ENCODE measurements at places on chromosomes 7 and 10.

GRCh38 chr10:26737730-26738129, 40.2 kb downstream of the PDSS1 start:
- no peak for DNase-seq

DNA sequence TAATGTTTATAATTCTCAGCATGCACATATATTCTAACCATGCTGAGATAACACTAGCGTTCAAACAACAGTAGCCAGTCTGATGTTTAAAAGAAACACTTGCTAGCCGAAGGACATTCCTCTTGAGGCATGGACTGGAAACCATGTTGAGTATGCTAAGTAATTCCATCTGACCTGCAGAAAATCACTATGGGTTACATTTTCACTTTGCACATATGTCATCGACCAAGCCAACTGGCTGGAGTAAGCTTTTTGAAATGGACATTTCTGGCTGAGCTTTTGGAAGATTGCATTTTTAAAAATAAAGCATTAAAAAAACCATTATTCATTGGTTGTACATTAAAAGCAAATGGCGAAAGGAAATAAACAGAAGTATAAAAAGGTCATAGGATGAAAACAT, 88.2 kb downstream of the BBS9 start:
- no peak for DNase-seq

DNA sequence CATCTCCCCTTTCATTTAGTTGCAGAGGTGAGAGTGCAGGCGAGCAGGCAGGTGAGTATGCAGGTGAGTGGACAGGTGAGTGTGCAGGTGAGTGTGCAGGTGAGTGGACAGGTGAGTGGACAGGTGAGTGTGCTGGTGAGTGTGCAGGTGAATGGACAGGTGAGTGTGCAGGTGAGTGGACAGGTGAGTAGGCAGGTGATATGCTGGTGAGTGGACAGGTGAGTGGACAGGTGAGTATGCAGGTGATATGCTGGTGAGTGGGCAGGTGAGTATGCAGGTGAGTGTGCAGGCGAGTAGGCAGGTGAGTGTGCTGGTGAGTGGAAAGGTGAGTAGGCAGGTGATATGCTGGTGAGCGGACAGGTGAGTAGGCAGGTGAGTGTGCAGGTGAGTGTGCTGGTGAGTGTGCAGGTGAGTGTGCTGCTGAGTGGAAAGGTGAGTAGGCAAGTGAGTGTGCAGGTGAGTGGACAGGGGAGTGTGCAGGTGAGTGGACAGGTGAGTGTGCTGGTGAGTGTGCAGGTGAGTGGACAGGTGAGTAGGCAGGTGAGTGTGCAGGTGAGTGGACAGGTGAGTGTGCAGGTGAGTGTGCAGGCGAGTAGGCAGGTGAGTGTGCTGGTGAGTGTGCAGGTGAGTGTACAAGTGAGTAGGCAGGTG, 165.6 kb downstream of the ADARB2 start:
- DNase-seq = no peak

DNA sequence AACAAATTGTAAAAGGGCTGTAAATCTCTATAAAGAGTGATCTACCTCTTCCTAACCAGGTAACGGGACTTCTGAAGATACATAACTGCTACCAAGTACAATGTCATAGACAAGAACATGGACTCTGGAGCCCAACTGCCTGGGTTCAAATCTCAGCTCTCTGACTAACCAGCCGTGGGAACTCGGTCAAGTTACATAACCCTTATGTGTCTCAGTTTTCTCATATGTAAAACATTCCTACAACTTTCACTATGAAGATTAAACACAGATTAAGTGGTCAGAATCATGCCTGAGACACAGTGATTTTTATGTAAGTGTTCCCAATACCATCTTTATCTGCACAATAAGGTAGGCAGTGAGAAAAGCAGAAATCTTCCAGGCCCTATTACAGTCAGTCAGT, 52.6 kb downstream of the ITGB1 start:
- DNase-seq = no peak

- DNase-seq = no peak
These were observed 102.2 kb downstream of the SNX10 start for GRCh38 chr7:26393818-26394217.

DNA sequence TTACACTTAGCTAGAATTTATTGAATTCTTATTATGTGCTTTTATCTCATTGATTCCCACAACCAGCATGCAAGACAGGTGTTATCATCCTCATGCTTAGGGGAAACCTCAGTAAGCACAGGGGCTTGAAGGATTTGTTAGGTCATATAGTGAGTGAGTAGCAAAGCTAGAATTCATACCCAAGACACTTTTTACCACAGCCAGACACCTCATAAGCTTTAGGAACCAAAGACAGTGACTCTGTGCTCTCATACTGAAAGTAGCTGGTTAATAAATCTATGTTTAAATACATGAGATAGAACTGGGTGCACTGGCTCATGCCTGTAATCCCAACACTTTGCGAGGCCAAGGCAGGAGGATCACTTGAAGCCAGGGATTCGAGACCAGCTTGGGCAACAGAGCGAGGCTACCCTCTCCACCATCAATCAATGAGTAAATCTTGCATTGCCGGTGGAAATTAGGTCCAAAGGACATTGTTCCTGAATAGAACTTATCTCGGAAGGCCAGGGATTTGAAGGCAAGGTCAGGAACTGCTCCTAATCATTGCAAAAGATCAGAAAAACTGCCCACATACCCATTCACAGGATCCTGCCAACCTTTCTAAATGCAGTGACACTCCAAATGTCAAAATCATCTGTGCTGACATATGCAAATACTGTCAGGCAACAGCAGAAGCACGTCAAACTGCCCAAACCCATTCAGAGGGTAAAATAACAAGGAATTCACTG, 523.5 kb downstream of the PARD3 start:
- no peak for DNase-seq

DNA sequence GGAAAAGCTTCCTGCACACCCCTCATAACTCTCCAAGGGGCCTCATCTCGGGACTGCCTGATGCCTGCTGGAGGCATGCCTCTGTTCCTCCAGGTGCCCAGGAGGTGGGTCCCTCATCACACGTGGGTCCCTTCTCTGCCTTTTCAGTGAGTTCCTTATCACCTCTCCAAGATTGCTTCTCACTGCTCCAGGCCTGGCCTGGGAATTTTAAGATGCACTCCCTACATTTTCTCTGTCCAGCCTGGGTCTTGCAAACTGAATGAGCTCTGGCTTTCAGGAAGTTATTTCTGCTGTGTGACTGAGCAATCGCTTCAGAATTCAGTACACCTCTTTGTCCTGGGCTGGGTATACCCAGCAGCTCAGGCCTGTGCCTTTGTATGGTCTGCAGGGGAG, 43.8 kb downstream of the LRRC18 start:
- DNase-seq = no peak

- no peak for DNase-seq
These were observed 96.9 kb upstream of the FGFR2 start for GRCh38 chr10:121694966-121695643.

GRCh38 chr10:18325889-18326531, 185.8 kb downstream of the CACNB2 start:
- no peak for DNase-seq

- DNase-seq = peak; percentile 68
These were observed 297.6 kb downstream of the MTERF1 start for GRCh38 chr7:91582799-91583477.

DNA sequence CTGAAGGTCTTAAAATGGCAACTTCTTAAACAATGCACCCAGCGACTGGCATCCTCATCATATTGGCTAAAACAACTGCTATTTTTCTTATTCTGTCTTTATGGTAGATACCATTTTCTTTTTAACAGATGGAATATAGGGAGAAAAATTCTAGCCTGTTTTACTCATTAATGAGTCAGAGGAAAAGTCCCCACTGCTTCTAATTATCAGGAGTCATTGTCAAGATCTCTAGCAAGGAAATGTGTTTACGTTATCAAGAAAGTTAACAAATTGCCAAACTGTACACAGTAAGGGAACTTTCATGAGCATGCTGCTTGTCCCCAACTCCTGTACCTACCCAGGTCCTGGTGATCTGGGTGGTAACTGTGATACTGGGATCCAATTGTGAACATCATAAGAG, 117.7 kb upstream of the KIAA1217 start:
- DNase-seq = no peak
